ENCODE measurements at places on chromosomes 11 and 22.

- no peak for DNase-seq
These were observed 65.2 kb upstream of the FSHB start for GRCh38 chr11:30165652-30166051.

- DNase-seq, result no peak
These were observed 195.8 kb downstream of the DLG2 start for GRCh38 chr11:85431319-85431718.

- no peak for DNase-seq
These were observed 6.6 kb upstream of the GRAMD4 start for GRCh38 chr22:46613606-46614021.

DNA sequence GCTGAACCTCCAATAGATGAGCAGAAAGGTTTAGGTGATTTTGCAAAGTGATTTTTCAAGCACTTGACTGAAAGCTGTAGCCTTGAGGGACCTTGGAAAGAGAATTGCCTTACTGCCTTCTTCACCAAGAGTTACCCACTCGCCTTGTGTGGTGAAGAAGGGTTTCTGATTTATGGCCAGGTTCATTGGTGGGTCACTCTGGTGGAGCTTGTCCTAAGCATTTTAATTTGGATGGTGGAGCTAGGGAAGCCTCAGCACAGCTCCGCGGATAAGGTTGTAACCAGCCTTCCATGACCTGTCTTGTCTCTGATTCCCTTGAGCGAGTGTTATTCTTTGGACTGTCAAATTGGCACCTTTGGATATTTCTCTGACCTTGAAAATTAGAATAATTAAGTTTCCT is 226.4 kb downstream of the FAT3 start:
- no peak for DNase-seq

GRCh38 chr11:60241786-60242185 is 1.2 kb downstream of the MS4A4E start:
- DNase-seq, result no peak

DNA sequence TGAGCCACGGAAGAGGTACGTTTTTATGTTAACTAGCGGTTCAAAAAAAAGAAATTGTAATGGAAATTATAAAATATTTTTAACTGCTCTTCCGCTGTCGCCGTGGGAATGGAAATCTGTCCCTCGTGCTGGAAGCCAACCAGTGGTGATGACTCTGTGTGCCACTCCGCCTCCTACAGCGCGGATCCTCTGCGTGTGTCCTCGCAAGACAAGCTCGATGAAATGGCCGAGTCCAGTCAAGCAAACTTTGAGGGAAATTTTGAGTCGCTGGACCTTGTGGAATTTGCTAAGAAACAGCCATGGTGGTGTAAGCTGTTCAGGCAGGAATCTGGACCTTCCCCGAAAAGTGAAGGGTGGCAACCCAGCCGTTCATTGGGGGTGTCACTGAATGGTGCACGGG is 2.9 kb upstream of the CBX7 start:
- no peak for DNase-seq

DNA sequence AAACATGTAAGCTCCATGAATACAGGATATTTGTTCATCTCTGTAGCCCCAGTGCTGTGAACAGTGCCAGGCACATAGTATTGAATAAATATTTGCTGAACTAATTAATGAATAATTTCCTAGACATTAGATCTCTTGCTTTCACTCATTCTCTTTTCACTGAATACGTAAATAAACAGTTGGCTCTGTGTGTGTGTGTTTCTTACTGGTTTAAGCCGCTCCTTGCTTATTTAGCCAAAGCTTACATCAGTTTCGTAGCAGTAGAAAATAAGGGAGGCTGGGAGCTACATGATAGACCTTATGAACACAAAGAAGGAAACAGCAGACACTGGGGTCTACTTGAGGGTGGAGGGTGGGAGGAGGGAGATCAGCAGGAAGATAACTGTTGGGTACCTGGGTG is 17.2 kb downstream of the KREMEN1 start:
- no peak for DNase-seq

DNA sequence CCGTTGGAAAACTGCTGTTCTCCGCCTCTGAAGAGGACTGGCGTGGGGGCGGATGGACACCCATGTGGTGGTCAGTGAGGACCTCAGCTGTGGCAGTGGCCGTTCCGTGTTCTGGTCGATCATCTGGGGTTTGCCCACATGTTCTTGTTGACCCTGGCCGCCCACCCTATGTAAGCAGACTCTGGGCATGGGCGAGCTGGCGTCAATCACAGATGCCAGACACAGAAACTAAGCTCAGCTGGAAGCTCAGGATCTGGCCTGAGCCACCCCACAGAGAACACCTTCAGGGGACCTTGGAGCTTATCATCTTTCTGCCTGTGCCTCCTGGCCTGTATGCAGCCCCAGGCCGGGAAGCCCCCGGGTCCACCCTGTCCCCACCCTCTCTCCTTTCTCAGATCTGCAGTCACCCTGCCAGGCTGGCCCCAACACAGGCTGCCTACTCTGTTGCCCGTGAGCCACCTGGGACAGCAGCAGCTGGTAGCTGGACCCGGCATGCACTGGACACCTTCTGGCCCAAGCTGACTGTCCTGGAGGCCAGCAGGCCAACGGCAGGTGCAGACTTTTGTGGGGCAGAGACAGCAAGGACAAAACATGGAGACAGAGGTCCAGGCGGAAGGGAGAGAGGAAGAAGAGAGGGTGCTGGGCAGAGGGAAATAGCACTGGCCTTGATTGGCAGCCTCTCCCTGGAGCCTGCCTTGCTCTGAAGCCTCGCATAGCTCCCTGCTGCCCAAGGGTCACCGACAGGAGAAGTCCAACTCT is 91.5 kb downstream of the PHF21B start:
- DNase-seq, result no peak

- no peak for DNase-seq
These were observed 8.7 kb upstream of the APLP2 start for GRCh38 chr11:130061017-130061416.

GRCh38 chr11:12598330-12599256 is 75.6 kb upstream of the TEAD1 start:
- DNase-seq, result no peak

GRCh38 chr11:41612415-41612814 is 153.0 kb upstream of the LRRC4C start:
- DNase-seq, result no peak

- DNase-seq, result no peak
These were observed 456 bp upstream of the PARVB start for GRCh38 chr22:44023404-44024287.

DNA sequence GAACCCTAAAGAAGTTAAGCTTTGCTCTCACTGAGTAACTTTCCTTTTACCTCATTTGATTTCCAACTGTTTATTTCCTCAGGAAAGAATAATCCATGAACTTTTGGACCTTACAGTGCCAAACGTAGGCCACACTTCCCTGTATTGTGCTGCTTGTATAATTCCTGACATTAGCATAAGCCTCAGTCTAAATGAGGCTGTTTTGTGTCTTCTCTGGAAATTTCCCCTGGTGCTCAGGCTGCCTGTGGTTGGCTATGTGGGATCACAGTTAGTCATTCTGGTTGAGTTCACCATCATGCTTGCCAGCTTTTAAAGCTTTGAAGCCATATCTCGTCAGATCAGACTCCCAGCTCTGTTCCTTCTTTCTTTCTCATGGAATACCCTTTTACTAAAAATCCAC is 107.0 kb downstream of the FAM76B start:
- no peak for DNase-seq

- no peak for DNase-seq
These were observed 23.0 kb downstream of the CRKL start for GRCh38 chr22:20940186-20940651.

DNA sequence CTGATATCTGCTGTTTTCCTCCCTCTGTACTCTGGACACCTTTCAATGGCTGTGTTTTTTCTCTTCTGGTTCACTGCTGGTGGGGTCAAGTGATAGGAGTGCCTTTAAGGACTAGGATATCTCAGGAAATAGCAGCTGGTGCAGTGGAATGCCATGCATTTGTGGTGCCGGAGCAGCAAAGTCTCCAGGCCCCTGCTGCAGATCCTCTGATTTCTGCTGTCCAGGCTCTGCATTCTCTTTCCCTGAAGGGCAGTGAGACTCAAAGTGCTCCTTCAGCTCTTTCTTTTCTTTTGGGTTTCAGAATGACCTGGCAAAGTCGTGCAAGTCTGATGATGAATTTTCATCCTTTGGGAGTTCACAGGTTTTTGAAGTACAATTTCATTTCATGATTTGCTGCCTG is 774.3 kb downstream of the FAM181B start:
- DNase-seq, result no peak

DNA sequence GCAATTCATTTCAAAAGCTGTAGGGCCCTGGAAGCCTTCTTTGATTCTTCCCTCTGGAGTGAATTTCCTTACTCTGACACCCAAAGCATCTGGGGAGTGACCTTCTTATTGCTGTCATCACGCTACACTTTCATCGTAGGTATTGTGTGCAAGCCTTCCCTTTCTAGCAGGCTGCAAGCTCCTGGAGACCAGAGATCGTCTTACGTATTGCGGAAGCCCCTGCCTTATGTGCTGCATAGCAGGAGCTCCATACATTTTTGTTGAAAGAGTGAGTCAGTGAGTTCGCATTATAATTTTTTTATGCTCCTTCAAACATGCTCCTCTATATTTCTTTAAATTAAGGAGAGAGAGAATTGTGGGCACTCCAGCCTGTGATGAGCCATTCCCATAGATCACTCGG is 21.2 kb upstream of the TMEM218 start:
- DNase-seq, result no peak

DNA sequence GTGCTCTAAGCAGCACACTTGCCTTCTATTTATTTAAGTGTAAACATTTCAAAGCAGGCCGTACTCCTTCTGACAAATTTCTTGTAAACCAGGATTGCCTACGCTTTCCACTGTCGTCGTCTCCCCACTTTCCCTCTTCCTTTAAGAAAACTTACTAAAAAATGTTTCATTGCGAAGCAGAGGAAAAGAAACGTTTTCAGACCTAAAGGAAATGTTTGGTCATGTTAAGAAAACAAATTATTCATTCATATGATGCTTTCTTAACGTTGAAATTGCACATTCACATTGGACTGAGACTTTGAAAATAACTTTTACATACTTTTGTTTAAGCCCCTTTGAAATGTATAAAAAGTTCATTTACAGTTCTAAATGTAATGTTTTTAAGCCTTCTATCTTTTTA is 106.0 kb downstream of the EMSY start:
- DNase-seq, result no peak

GRCh38 chr22:45211848-45212247 is 28.8 kb downstream of the KIAA0930 start:
- no peak for DNase-seq

DNA sequence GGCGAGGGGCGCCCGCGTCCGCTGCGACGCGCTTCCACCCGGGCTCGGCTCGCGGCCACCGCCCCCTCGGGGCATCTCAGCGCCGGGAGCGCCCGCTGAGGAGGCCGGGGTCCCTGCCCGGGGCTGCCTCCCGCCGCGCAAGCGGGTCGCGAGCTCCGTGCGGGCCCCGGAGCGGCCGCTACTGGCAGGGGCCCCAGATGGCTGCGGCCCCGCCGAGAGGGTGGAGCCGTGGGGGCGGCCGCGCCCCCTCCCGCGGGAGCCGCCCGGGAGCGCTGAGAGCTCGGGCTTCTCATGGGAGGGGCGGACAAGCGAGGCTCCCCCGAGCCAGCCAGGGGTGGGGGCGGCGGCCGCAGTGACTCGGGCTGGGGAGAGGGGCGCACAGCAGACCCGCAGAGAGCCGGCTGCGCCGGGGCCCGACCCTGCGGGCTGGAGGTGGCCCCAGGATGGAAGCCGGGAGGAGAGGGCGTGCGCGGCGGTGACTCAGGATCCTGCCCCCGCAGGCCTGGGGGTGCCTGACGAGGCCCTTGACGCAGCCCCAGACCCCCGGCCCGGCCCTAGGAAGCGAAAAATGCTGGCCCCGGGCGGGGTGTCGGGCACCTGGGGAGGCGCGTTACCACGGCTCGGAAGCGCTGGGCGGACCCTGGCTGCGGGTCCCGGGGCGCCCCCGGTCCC is 603 bp upstream of the ZFTA start:
- no peak for DNase-seq

DNA sequence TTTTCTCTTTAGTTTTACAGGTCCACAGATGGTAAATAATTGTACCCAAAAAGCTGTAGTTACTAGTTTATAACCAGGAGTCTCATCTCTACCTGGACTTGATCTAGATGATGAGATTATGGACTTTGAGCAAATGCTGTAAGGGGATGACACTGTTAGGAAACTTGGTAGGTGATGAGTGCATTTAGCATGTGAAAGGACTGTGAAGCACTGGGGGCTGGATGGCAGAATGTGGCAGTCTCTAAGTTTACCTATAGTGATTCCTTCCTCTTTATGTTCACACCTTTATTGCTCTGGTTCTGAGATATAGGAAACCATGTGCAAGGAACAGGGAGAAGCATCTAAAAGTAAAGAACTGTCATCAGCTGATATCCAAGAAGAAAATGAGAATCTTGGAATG is 230.7 kb upstream of the CHORDC1 start:
- DNase-seq, result no peak

DNA sequence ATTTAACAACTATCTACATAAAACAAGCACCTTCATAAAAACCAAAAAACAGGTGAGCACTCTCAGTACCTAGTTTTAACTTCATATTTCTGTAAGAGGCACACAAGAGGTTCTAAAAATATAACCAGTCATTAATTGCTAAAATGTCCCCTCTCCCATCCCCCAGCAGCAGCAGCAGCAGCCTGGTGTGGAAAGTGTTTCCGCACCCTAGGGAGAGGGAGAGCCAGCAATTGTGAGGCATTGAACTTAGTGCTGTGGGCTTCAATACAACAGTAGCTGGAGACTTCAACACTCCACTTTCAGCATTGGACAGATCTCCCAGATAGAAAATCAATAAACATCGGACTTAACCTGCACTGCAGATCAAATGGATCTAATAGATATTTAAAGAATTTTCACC is 1158.5 kb downstream of the JRKL start:
- DNase-seq, result no peak

DNA sequence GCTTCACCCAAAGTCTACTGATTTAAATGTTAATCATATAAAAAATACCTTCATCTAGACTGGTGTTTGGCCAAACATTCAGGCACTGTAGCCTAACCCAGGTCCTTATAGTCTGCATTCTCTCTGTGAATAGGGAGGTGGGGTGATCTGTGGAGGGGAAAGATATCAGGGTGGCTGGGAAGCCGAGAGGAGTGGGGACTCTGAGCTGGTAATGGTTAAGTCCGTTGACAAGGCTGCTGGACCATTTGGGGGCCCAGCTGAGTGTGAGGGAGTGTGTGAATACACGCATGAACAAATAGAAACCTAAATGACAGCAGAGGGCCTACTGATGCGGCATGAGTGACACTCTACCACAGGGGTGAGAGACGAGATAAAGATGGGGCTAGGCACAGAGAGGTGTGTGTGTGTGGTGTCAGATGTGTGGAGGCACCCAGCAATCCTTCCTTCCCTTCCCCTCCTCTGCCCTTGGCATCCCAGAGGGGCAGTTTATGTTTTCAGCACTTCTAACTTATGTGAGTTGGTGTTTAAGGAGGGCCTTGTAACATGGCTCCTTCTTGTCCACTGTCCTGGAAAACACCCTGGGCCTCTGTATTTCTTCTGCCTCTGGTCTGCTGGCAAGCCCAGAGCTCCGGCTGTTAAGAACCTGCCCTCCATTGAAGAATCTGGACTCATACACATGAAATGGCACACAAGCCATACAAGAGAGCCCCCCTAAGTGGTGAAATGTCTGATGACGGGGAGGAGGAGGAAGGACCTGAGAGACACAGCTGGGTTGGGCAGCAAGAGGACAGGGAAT is 249.1 kb upstream of the TBCEL start:
- no peak for DNase-seq

Measured in stimulated activated CD8-positive, alpha-beta memory T cell treated with anti-CD3 and anti-CD28 coated beads, Interleukin-7, amount 100 ng/mL, for 48 hours (primary cell).